AG04450 (cell line): ENCODE measurements at places on chromosomes 1 and 21.

GRCh38 chr21:32585970-32586369, 647 bp upstream of the TCP10L start:
- DNase-seq: no peak

DNA sequence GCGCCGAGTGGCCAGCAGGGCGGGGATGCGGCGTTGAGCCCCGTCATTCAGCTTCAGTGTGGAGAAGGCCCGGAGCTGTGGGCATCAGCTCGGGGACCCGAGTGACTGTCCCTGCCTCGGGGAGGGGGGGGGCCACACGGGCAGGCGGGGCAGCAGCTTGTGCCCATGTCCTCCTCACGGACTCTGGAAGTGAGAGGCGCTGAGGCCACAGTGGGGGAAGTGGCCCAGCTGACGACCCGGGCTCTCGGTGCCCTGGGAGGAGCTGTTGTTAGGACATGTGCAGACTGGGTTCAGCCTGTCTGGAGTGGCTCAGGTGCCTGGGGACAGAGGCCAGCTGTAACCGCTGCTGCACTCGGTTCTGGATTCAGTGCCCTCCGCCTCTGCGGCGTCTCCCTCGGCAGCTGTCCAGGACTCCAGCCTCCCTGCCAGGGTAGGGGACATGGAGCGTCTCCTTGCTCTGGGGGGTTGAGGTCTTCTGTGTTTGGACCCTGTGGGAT, 71.1 kb downstream of the SKI start:
- no peak for DNase-seq

GRCh38 chr1:3319874-3320245, 134.6 kb upstream of the ARHGEF16 start:
- no peak for DNase-seq

GRCh38 chr1:47680815-47681475, 243.1 kb downstream of the FOXD2 start:
- DNase-seq: no peak

DNA sequence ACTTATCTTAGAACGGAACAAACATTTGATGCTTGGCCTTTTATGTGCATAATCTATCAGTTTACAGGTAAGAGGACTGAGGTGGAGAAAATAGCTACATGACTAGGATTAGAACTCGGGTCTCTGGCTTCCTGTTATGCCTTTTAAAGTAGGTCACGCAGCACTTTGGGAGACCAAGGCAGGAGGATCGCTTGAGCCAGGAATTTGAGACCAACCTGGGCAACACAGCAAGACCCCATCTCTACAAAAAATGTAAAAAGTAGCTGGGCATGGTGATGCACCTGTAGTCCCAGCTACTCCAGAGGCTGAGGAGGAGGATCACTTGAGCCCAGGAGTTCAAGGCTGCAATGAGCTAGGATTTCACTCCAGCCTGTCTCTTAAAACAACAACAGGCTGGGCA, 81.9 kb upstream of the AKT3 start:
- no peak for DNase-seq

DNA sequence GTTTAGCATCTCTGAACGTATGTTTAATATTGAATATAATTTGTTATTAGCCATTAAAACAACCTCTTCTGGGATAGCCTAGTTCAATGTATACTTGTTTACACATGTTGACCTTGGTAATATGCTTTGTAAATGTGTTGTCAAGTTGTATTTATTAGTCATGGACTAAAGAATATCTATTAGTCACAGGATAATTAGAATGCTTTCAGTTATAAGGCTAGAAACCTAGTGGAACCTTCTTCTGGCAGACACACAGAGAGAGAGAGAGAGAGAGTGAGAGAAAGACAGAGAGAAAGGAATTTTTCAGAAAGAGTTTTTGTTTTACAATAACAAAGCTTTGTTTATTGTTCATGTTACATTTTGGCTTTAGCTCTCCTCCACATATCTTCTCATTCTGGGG, 181.1 kb upstream of the APP start:
- DNase-seq: no peak

DNA sequence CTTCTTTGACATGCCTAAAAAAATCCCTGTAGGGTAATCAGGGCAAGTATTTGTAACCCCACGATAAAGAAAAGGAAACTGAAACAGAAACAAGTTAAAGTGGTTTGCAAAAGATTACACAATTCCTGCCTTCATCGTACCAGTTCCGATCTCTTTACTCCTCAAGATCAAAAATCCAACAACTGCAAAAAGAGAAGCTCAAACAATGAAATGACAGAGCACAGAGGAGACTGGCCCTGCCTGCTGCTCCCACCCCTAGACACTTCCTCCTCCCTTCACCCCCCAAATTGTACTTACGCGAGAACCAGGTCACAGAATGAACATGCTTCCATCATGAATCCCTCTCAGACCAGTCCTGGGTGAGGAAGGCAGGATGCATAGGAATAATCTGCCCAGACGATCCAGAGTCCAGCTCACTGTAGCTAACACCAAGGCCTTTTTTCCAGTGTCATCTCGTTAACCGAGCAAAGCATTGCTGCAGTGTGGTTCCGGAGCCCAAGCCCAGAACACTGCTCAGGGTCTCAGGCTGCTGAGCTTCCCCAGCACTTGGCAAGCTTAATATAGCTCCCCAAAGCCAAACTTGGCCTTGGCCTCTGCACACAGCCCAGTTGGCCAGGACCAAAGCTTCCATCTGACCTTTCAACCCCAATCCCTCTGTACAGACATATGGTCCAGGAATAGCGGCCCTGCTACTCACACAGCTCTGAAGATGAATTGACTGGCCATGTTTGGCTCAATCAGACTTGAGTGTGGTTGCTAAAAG, 20.3 kb downstream of the RXRG start:
- DNase-seq: no peak

DNA sequence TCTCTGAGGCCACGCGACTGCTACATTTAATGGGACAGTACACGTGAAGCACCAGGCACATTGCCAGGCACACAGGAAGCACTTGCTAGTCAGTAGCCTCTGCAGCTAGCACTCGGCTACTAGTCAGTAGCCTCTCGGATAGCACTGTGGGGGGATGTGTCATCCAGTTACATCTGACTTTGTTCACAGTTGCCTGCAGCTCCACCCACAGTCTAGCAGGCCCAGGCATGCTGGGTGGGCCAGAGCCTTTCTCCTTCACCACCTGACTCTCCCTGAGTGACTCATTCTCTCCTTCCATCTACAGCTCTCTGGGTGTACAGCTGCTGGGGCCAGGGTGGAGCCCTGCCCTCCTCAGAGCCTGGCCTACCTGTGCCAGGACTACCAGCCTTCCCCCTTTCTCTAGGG, 51.5 kb downstream of the PTPRF start:
- DNase-seq: peak; percentile 81

DNA sequence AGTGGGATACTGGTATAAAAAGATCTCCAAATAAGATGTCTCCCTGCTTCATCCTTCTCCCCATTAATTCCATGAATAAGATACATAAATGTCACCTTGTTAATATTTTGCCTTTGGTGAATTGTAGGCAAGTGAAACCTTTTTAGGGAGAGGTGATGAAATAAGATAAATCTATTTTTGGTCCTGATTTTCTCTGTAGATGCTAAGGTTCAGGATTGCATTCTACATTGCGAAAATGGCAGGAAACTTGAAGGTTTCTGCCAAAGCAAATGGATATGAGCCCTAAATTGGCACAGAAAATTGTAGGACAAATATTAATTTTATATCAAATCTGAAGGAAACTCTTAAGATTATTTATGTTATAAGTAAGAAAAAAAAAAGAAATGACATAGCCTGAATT, 107.1 kb downstream of the PLPPR4 start:
- no peak for DNase-seq

GRCh38 chr21:38293113-38293512, 36.3 kb downstream of the KCNJ15 start:
- DNase-seq: no peak

DNA sequence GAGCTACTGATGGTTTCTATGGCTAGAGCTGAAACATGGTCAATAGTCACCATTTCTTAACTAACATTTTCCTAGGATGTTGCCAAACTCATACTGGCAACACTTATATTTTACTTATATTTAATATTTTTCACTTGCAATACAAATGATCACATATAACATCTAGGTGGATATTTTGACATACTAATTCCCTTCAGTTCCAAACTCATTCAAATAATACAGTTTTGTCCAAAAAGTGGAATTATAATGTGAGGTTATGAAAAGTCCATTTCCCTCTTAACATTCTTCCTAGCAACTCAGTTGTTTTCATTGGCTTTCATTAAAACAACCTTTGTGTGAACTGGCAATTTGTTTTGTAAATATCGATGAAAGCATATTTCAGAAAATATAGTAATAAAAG, 16.0 kb downstream of the SPAG17 start:
- no peak for DNase-seq

DNA sequence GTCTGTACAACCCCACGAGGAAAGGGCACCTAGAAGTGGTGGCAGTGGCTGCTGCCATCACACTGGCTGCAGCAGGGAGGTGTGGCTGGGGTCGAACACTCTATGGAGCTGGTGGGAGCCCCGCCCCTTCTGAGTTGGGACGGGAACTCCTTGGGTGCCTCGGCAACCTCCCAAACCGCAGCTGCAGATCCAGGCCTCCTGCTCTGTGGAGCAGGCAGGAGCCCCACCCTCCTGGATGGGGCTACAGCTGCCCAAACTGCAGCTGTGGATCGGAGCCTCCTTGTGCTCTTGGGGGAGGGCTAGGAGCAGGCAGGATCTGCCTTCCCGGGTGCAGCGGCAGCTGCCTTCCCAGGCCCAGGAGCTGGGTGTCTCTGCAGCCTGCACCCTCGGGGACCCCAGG, 38.9 kb upstream of the TARDBP start:
- peak; percentile 38 for DNase-seq

DNA sequence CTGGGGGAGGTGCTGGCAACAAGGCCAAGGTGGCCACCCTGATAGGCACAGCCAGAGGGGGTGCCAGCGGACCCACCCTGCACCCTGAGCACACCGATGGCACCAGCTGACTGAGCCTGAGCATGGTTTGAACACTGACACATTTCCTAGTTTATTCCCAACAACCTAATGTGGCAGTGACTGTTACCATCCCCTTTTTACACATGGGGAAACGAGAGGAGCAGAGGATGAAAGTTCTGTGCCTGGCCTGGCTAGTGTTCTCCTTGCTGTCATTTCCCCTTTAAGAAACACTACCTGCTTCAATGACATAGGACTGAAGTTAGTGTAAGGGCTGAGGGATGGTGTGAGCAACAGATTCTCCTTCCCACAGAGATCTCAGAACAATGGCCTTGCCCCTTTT, 15.3 kb downstream of the CLDN14 start:
- no peak for DNase-seq

- no peak for DNase-seq
Observed at GRCh38 chr1:19138958-19139581, 71.0 kb downstream of the UBR4 start.

DNA sequence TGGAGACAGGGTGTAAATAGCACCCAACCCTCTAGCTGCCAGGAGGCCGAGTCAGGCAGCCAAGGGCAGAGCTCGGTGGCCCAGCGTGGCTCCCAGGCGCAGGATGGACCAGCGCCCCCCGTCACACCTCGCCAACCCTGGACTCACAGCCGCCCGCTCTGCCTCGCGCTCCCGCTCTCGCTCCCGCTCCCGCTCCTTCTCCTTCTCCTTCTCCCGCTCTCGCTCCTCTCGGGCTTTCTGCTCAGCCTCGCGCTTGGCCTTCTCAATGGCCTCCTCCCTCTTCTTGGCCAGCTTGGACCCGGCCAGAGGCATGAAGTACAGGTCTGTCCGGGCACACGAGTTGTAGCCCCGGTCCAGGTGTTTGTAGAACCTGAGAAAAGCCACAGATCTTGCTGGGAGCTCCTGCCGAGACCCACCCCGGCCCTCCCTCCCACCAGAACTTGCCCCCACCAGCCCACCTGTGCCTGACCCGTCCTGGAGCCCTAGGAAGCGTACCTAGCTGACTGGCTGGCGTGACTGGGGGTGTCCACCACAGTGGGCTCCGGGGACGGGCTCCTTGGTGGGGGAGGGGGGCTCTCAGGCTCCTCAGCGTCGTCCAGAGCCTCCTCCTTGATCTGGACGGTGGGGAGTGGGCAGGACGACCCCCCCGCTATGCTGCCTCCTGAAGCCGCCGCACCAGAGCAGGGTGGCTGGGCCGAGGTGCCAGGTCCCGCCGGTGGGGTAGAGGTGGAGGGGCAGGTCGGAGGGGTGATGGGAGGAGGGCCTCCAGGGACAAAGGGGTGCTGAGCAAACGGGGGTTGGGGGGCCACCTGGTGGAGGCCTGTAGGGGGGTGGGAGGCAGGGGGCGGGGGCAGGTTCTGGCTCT, 41.9 kb downstream of the SLC45A1 start:
- no peak for DNase-seq

- peak; percentile 46 for DNase-seq
Observed at GRCh38 chr21:16047904-16048303, 318.1 kb downstream of the USP25 start.

- no peak for DNase-seq
Observed at GRCh38 chr1:207412845-207413244, 41.3 kb upstream of the CR2 start.
